ENCODE measurements at places on chromosomes 1 and 21.

DNA sequence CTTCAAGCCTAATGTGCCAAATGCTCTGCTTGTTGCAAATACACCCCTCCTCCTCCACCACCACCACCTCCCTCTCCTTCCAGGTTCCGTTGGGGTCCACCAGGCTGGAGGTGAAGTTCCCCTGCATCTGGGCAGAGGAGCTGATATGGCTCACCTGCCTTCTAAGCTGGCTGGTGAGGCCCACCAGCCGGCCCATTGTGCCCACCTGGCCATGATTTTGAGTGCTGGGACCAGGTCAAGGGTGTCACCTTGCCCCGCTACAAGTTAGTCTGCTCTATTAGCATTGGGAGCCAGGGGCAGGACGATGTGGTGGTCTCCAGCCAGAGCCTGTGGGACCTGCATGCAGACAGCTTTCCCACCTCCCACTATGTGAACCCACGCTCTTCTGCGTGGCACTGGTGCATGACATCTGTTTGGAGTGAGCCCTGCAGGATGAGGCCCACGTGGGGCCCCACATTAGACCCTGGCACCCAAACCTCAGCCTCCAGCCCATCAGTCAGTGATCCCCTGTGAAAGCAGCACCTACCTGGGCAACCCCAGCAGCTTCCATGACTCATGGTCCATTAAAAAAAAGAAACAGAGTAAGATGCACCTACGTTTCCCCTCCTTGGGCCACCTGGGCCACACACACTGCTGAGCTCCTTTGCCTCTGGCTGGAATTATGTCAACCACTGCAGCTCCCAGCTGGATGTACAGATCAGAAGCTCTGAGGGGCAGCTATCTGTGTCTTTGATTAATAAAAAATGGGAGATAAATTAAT is 15.6 kb upstream of the CDCP2 start:
- DNase-seq: no peak

DNA sequence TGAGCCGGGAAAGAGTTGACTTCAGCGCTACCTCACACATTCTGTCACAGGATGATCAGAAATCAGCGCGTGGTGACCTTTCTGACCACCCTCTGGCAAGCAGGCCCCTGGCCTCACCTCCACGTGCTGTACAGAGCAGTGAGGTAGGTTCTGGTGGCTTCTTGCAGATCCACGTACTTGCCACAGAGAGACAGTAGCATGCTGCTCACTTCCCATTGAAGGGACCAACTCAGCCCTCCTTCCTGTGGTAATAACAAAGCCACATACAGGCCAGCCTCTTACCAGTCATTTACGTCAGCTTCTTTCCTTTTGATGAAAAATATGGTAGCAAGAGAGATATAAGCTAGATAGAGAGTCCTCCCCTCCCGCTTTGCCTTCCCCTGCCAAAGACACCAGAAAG is 200.7 kb downstream of the CHRM3 start:
- peak; percentile 34 for DNase-seq

DNA sequence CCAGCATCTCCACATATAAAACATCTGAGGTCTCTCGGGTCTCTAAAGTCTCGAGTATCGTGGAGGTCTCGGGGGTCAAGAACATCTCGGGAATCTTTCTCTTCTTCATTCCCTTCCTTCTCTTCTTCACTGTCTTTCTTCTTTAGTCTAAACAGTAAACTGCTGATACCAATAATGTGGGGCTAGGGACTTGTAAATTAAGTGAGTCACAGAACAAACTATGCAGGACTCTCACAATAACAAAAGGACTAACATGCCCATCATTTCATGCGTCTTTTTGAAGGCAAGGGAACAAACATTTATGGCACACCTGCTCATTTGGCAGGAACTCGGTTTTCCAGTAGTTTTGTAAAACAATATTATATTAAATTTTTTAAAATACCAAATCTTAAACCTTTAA is 32.4 kb downstream of the PRPF38A start:
- no peak for DNase-seq

DNA sequence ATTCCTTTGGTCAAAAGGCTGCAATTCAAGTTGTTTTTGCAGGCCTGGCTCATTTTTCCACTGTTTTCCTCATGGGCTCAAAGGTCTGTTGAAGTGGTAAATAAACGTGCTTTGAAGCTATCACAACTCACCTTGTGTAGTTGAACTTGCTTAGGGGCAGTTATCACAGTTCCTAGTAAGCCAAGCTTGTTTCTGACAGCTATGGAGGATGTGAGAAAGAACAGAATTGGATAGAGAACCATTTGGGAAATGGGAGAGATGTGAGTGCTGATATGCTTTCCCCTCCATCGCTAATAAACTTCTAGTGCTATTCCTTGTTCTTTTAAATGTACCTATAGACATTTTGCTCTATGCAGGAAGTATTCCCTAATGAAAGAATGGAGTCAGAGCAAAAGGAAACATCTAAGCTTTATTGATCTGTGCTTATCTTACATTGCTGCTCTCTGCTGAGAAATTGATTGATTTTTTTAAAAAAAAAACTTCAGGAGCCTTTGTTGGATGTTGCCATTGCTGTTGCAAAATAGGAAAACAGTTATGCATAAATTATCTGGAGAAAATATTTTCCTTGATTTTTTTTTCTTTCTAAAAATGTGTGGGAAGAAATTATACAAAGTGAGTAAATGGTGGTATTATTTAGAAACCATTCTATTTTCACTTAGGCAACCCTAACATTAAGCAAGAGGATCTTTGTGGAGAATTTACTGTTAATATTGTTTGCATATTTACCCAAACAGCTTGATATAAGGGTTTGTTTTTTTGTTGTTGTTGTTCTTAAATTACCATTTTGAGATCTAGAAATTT is 118.2 kb downstream of the MAGI3 start:
- DNase-seq: no peak

- peak; percentile 86 for DNase-seq
Measured at GRCh38 chr1:6602669-6603237, at the start of gene KLHL21. Gene KLHL21, minus strand, starts transcription at chr1:6602869. Its CDS starts 52 bp downstream, at chr1:6602817.

DNA sequence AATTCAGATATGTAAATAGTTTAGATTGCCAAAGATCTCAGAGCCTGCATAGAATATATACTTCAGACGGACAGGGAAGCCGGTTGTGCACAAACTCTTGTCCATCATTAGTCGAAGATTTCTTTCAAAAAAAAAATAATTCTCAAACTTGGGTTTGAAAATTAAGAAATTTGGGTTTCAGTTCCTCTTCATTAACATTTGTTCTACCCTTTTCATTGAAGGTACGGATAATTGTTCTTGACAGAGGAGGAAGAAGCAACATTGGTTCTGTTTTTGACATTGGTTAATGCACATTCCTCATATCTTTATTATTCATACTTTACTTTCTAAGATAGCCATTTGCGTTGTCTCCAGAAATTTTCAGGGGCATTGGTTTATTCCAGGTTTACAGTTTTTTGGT is 38.0 kb upstream of the PRMT6 start:
- no peak for DNase-seq

DNA sequence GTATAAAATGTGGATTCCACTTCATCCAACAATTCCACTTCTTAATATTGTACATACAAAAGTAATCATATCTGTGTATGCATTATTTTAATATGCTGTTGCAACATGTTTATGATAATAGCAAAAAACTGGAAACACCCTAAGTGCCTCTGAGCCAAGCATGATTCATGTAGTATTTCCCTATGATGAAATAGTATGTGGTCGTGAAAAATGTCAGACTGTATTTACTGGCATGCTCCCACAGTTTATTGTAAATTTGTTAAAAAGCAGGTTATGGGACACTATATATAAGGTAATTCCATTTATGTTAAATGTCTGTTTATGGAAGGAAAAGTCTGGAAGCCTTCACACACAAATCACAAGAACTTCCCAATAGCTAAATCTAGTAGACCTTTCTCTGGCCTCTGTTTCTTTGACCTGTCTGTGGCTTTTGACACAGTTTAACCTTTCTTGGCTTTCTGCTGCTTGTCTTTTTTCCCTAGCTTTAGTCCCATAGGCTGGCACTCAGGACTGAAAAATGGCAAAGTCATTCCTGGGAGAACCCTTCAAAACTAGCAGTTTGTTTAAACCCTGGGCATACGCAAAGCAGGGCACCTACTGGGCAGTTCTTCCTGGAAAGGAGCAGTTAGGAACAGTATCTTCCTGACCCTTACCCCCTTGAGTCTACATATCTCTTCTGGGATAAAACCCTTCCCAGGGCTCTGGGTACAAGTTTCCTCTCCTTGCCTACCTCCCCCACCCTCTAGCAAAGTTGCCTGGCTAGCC is 65.4 kb upstream of the ARTN start:
- no peak for DNase-seq

DNA sequence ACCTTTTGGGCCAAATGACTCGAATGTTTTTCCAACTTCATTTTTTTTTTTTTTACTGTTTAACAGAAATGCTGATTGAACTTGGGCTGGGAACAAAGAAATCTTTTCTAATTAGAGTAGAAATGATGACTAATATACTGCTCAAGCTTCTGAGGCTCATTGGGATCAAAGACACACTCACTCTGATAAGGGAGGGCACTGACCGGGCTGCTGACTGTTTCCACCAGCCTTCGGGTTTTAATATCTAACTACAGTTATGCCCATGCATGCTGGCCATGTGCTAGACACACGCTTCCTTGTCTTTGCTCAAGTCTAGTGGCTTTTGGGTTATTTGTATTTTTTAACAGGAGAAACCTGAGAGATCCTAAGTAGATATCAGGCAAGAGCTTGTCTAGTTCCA is 16.8 kb downstream of the ZBTB18 start:
- DNase-seq: no peak

- DNase-seq: no peak
Measured at GRCh38 chr1:228267962-228268880, 60.4 kb downstream of the OBSCN start.

DNA sequence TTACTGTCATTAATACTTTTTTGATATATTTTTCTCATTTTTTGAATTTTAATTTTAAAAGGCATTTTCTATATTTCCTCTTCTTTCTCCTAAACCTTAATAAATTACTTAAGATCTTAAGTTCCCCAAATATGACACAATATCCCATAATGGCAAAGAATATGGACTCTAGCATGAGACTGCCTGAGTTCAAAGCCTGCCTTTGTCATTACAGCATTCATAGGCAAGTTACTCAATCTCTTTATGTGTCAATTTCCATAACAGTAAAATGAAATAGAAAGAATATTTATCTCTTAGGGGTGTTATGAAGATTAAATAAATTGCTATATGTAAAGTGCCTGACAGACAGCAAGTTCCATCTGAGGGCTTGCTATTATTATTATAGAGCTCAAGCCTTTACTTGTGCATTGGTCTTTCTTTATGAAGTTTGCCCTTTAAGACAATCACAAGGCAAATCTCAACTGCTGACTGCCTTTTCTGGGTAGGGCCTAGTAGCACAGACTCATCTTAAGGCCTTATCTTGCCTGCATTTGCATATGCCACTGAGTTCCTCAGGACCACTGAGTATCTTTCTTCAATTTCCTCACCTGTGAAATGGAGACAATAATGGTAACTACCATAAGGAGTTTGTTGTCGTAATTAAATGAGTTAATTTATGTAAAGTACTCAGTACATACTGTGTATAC is 231.0 kb downstream of the NRIP1 start:
- DNase-seq: no peak

DNA sequence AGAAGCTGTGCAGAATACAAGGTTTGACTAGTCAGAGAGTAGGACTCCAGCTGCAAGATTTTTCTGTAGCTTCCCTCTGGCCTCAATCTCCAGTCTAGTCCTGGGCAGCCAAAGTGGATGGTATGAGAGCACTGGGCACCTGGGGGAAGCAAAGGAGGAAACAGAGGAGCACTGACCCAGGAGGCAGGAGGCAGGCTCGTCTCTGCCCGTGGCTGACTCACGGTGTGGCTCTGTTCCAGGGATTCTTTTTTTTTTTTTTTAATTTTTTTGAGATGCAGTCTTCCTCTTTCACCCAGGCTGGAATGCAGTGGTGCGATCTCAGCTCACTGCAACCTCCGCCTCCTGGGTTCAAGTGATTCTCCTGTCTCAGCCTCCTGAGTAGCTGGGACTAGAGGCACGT is 4.1 kb upstream of the NPPB start:
- DNase-seq: no peak

DNA sequence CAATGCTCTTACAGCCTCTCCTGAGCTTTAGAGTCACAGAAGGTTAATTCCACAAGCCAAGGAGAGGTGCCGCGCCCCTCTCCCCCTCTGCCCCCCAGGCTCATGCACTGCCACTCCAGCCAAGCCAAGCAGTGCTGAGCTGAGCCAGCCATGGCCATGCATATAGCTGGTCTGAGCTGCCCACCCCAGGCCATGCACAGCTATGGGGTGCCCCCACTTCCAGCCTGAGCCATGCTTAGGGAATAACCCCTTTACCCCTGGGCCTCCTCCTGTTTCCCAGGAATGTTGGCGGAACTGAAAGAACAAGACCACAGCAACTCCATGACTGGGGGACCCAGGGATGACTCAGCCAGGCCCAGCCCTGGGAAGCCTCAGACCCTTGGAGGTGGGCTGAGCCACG is 34.0 kb upstream of the MAGOH start:
- DNase-seq: no peak

- DNase-seq: no peak
Measured at GRCh38 chr1:87426463-87427249, 98.0 kb downstream of the LMO4 start.

DNA sequence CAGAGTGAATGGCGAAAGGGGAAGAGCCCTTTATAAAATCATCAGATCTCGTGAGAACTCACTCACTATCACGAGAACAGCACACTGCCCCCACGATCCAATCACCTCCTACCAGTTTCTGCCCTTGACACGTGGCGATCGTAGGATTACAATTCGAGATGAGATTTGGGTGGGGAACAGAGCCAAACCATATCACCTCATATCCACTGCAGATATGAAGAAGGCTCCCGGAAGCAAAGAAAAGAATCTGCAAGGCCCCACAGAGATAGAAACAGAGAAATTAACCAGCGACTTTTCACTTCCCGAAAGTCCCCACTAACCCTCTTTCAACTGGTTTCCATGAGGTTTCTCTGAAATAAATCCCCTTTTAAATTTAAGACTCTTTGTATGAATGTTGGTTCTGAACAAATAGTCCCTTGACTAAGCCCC is 86.2 kb upstream of the IRF2BP2 start:
- DNase-seq: no peak

DNA sequence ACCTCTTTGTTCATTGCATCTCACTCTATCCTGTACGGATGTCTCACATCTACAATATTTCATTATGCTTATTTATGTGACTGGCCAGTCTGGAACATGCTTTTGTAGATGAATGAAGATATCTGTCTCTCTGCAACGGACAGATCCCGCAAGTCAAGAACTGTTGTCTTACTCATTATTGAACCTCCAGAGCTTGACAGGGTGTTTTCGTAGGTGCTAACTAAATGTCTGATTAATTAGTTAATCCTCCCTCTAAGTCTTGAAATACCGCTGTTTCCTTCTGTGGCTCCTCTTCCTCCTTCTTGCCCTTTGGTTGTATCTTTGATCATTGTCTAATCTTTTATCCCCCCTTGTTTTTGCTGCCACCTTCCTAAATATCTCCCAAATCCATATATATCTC is 3.2 kb upstream of the C1orf162 start:
- DNase-seq: no peak

GRCh38 chr1:58968360-58968952 is 184.6 kb upstream of the JUN start:
- DNase-seq: no peak

DNA sequence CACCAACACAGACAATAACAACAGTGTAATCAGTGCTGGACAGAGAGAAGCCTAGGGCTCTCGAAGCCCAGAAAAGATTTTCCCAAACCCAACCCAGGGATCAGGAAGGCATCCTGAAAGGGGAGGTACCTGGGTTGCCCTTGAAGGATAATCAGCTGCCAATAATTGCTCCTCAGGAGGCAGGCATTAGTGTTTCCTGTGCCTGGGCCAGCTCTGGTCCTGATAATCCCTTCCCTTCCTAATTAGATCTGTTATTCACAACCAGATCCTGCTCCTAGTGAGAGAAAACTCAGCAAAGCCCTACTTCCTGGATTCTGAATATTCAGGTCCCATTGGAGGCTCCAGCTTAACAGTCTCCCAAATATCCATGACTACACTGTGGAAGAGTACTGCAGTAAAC is 117.4 kb downstream of the DMRTA2 start:
- DNase-seq: no peak

All from stimulated activated CD4-positive, alpha-beta T cell treated with anti-CD3 and anti-CD28 coated beads, Interleukin-1b, Interleukin-23, amount 100 ng/mL, for 48 hours (primary cell).